ENCODE measurements at places on chromosomes 7 and 10.

DNA sequence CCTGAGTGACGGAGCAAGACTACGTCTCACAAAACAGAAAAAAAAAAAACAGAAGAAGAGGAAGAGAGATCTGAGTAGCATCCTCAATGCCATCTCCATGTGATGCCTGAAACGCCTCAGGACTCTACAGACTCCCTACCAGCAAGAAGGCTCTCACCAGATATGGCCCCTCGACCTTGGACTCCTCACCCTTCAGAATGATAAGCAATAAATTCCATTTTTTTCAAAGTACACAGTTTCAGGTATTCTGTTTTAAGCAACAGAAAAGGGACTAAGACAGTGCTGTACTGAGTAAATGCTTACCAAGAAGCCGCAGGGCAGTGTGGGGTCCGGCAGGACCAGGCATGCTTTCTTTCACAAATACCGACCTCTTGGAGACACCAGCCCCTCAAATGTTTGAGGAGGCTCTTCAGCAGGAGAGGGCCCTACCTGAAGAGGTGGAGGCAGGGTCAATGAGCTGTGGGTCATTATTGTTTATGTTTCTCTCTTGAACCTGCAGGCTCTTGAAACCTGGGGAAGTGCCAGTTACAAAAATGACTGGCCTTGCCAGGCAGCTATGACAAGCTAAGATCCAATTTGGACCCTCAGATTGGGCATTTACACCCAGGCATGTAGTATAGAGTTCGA lies 204.1 kb upstream of the LYZL1 start:
- no peak for DNase-seq

DNA sequence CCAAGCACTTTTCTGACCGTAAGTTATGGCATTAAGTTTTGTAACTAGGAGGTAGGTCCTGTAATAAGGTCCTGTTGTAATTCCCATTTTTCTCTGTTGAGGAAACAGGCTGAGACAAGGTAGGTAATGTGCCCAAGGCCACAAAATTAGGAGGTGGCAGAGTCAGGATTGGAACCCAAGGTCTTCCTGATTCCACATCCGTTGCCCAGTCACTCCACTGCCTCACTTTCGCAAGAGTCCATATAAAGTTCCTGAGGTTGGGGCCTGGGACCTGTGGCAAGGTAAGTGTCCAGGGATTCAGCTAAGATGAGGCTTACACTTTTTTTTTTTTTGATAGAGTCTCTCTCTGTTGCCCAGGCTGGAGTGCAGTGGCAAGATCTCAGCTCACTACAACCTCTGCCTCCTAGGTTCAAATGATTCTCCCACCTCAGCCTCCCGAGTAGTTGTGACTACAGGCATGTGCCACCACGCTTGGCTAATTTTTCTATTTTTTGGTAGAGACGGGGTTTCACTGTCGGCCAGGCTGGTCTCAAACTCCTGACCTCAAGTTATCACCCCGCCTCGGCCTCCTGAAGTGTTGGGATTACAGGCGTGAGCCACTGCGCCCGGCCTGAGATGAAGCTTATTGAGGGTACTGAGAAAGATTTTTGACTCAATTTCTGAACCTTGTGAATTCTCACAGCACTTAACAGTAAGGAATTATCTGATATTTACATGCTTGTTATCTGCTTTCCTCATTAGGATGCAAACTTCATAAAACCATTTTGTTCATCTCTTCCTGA lies 20.3 kb upstream of the GNA12 start:
- no peak for DNase-seq

DNA sequence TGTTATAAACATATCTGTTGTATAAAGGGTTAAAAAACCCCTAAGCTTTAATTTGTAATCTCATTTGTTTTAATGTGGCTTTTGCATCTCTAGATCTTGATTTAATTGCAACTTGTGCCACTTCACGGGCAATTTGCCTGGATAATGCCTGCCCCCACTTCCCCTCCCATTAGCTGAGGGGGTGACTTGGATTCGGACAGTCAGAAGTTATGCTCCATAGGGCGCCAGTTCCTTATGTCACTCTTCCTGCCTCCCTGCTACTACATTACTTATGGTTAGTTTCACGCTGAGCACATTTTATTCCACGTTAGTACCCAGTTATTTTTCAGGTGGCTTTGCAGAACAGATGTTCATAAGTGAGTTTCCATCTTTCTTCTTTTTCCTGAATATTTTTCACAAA lies 1015.2 kb upstream of the PHF14 start:
- no peak for DNase-seq

GRCh38 chr10:110279407-110279986 lies 25.2 kb downstream of the SMNDC1 start:
- DNase-seq = no peak

- DNase-seq = no peak
These were observed 58.3 kb downstream of the SEMA3A start for GRCh38 chr7:84136336-84136735.

- no peak for DNase-seq
These were observed 11.3 kb downstream of the JAKMIP3 start for GRCh38 chr10:132077091-132077490.

DNA sequence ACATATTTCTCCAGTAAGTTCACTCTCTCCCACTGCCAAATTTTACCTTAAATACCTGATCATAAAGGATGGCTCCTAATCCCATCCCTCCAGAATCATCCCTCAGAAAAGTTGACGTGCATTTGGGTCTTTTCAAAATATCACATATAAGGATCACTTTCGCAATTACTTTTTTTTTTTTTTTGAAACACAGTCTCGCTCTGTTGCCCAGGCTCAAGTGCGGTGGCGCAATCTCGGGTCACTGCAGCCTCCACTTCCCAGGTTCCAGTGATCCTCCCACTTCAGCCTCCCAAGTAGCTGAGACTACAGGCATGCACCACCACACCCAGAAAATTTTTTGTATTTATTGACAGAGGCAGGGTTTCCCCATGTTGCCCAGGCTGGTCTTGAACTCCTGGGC lies 17.4 kb downstream of the ZCWPW1 start:
- DNase-seq = no peak

DNA sequence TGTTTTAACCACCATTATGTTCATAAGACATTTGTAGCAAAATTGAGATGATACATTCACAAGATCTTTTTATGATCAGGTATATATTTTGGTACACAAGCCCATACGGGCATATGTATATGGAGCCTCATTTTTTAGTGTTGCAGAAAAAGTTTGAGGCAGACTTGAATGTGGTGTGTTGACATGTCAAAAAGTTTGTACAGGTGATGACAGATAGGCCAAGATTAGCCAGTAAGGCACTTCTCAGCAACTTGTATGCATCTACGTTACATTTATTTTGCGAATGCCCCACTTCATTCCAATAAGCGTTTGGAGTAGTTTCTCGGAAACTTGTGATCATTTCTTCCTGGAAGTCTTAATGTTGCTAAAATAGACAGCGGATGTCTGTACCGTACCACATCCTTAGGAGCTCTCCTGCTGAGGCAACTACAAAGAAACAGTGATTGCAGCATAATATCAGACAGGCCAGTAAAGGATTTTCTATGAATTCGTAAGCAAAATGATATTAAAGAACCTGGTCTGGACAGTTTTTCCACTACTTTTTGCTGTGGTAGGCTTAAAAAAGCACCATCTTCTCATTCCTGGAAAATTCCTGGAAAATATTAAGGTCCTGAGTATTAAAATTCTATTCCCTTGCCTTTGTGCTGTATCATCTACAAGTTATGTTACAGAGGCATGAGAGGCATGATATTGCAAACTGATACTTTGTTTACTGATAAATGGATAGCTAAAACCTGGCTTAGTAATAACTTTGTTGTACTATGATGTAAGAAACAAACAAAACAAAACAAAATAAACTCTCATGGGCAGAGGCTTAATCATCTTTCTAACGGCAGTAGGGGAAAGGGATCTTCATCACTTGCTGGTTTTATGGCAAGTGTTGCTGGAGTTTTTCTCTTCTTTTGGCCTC lies 153.6 kb downstream of the HDAC9 start:
- DNase-seq = no peak

GRCh38 chr10:99976886-99977665 lies 32.7 kb downstream of the DNMBP start:
- DNase-seq = no peak

- DNase-seq = no peak
These were observed 45.7 kb downstream of the KIAA1549 start for GRCh38 chr7:138935465-138936011.

DNA sequence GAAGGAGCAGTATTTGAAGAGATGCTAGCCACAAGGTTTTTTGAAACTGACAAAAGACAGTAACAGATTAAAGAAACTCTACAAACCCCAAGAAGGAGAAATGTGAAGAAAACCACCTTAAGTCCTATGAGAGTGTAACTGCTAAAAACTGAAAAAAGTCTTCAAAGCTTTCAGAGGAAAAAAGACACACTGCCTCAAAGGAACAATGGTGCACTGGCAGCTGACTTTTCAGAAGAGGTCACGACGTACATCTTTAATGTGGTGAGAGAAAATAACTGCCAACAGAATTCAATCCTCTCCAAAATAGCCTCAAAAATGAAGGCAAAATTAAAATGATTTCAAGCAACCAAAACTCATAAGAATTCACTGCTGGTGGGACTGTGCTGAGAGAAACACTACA lies 94.0 kb downstream of the VIPR2 start:
- DNase-seq = no peak

DNA sequence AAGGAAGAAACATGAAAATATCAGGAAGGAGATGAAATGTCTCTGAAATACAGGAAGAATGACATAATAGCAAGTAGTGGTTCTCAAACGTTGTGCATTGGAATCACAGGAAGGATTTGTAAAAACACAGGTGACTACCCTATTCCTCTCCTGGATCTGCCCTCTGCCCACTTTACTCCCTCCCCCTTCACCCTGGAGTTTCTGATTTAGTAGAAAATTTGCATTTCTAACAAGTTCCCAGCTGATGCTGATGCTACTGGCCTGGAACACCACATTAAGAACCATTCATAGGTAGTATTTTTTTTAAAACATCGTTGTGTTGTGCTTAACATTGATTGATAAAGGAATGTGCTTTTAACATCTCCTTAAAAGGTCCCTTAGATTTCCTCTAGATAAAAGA lies 130.9 kb downstream of the PHF14 start:
- DNase-seq = no peak

GRCh38 chr7:26426096-26426495 lies 134.4 kb downstream of the SNX10 start:
- DNase-seq = no peak

GRCh38 chr7:70380421-70381015 lies 751.4 kb upstream of the GALNT17 start:
- no peak for DNase-seq

GRCh38 chr7:108099713-108100112 lies 30.4 kb downstream of the LAMB4 start:
- DNase-seq = no peak

- no peak for DNase-seq
These were observed 312.6 kb upstream of the COBL start for GRCh38 chr7:51629206-51629605.

- peak; percentile 12 for DNase-seq
These were observed 103.8 kb downstream of the ATE1 start for GRCh38 chr10:121823993-121824463.

DNA sequence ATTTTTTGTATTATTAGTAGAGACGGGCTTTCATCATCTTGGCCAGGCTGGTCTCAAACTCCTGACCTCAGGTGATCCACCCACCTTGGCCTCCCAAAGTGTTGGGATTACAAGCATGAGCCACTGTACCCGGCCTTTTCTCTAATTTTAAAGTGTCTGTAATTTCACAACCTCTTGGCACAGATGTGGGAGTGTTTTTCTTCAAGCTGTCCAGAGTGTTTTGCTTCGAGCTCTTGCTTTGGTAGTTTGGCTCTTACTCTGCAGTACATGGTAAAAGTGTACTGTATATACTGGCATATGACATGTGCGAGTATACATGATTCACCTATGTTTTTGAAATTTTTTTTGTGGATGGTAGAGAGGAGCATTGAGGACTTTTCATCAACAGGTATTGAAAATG lies 9.8 kb downstream of the SRGN start:
- no peak for DNase-seq

DNA sequence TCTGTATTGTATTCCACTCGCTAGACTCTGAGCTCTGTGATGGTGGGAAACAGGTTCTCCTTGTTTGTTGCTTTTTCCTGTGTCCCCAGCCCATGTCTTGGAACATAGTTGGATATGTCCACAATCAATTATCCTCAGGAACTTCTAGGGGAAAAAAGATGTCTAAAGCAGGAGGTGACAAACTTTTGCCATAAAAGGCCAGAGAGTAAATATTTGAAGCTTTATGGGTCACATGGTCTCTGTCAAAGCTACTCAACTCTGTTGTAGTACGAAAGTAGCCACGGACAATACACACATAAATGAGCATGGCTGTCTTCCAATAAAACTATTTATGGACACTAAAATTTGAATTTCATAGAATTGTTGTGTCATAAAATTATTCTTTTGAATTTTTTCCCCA lies 220.5 kb downstream of the CHCHD3 start:
- DNase-seq = no peak

DNA sequence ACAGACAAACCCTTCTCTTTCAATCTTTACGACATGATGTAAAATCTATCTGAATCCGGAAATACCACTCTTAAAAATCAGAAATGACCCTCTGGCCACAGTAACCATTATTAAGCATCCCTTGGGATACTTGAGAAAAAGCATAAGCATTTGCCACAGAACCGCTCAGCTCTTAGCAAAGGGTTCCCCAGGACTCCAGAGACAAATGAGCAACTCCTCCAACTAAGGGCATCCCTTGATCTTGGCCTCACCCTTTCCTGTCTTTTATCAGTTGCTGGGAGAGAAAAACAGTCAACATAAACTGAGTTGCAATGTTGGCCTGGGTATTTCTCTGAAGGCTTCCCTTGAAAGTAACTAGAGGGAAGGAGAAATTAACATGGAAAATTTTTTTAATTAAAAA lies 3.5 kb downstream of the PDLIM1 start:
- no peak for DNase-seq

DNA sequence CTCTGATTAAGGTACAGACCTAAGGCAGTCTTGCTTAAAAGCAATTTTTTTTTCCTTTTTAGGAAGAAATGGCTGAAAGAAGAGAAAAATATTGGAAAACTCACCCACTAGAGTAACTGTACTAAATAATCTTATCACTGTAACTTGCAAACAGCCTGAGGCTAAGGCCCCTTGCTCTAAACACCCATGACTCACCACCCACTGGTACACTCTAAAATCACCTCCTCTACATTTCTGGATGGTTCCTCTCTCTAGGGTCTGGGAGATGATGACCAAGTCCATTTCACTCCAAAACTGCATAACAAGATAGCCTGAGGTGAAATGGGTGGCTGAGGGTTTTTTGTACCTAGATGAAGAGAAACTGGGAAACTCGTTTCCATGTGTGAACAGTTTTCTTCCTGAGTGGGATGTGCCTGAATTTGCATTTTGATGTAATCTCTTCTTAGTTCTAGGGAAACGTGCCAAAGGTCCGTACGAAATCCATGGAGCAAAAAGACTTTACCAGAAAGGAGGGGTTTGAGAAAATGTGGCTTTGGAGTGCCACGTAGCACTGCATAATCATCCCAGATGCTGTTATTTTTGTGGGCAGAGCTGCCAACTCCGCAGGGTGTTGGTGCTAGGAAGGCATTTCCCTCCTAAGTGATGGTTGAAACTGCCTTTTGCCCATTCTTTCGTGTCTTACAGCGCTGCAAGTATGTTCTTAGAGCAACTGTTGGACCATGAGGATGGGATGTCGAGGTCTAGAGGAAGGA lies 113.5 kb upstream of the C10orf90 start:
- DNase-seq = no peak

All from GM06990 (cell line).